Right lobe of liver (tissue), 6 donors: ENCODE measurements at places on chromosomes 3 and 15.

- DNase-seq = no peak
Observed at GRCh38 chr3:28036599-28037575, 204.5 kb upstream of the CMC1 start.

DNA sequence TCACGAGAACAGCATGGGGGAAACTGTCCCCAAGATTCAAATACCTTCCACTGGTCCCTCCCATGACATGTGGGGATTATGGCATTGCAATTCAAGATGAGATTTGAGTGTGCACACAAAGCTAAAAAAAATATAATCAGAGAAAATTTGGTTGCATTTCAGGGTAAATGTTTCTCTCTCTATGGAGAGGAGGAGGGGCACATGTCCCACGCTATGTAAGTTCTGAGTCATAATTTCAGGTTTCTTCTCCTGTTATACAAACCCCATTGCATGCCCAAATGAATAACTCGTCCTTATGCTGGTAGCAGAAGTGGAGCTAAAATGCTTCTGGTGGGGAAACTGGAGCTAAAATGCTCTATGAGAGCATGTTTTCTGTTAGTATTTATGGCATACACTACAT is 209.7 kb upstream of the DCBLD2 start:
- no peak for DNase-seq

GRCh38 chr3:111639316-111639715 is 44.2 kb upstream of the ZBED2 start:
- no peak for DNase-seq

DNA sequence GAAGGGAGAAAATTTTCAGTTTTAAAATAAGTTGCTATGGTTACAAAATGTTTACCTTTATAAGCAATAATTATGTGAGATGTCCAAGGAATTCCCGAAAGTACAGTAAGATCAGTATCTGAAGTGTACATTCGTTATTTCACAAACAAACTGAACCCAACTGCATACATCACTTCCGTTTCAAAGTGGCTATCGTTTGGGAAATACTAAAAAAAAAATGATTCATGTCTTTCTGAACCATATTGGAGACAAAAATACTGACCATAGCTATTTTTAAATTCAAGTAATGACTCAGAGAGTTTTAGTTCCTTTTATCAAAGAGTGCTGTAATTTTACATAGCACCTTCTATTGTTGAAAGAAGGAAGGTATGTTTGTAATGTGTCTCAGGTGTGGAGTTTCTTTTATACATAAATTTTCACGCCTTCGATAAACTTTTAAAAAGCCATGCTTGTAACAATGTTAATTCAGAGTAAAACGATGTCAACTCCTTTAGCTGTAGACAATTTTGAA is 8.0 kb upstream of the ANKRD28 start:
- no peak for DNase-seq

DNA sequence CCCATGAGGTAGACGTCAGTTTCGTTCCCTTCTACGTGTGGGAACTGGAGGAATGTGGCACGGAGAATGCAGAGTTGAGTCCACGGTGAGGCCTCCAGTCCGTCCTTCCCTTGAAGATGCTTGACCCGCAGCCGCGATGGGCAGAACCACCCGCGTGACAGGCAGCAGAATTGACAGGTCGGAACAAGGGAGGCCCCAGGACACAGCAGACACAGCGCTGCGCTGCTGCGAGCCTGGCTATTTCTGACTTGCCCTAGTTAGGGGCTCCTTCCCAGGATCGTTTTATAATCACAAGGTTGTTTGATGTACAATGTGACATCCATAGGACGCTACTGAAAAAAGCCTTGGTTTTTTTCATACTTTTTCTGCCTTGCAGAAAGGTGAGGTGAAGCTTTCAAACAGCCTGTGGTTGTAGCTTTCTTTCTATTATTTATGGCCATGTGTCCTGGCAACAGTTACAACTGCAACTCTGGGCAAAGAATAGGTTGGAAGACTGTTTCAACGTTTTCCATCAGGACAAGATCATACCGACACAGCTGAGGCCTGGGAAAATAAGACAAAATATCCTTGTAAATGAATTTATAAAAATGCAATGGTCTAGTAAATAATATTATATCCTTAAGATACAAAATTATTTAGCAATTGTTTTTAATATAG is 9.6 kb upstream of the TMEM41A start:
- DNase-seq = no peak

DNA sequence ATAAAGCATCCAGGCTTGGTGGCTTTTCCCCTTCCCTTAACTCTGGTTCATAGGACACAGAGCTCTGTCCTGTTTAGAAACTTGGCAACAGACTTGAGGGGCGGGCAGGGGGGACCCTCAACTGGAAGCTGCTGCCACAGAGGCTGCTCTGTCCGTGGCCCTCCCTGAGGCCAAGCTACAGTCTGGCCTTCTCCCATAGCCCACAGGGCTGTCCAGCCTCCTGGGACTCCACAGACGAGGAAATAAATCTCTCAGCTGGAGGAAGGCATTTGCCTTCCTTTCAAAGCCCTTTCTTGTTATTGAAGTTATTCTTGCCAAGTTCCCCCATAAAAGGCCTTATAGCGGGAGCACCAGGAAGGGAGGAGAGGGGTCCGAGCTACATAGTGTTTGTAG is 248.8 kb upstream of the TPM1 start:
- no peak for DNase-seq

DNA sequence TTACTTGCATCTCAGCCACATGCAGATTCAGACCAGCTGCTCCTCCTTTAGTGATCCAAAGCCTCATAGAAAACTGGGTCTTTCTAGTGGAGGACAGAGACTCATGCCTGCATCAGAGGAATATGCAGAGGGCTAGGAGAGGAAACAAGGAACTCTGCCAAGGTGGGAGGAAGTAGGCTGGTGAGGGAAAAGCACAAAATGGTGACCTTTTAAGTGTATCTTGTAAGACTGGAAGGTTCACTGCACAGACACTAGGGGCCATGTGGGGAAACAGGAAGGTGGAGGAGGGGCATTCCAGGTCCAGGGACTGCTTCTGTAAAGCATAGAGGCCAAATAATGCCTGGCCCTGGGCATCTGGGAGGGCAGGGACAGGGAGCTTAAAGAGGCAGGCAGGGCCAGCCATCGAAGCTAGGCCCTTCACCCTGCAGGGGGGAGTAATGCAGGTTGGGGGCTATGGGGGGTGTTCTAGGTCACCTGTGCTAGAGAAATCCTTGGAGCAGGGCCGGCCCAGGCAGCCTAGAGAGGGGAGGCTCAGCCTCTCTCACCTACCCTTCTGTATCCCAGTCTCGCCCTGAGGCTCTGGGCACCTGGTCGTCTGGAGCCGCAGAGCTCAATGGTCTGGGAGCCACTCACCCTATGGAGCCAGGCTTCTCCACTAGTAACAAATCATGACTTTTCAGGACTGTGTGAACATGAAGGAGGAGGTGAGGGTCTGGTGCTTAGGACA is 117.7 kb downstream of the DNAJB8 start:
- DNase-seq = no peak

GRCh38 chr3:69290430-69290829 is 95.5 kb downstream of the FRMD4B start:
- DNase-seq = no peak

DNA sequence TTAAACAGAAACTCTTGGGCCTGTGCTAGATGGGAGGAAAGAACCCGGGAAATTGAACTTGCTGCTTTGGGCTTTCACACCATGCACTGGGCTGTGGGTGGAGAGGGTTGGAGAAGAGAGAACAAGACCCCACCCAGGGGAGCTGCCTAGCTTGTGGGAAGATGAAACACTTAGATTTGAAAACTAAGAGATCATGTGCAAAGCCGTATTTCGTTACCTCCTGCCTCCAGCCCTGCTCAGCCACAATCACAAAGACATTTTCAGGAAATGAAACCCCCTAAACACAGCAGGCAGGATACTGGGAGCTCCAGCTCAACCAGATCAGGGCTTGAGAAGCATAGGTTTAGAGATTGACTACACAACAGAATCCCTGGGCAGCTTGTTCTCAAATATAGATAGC is 183.0 kb upstream of the C2CD4B start:
- DNase-seq = no peak

GRCh38 chr3:113499081-113499480 is 15.9 kb downstream of the SPICE1 start:
- DNase-seq = no peak
